ENCODE measurements at places on chromosomes 7 and 10.
A peak's percentile ranks its signal among the peaks of the same experiment; 100 is the strongest.

DNA sequence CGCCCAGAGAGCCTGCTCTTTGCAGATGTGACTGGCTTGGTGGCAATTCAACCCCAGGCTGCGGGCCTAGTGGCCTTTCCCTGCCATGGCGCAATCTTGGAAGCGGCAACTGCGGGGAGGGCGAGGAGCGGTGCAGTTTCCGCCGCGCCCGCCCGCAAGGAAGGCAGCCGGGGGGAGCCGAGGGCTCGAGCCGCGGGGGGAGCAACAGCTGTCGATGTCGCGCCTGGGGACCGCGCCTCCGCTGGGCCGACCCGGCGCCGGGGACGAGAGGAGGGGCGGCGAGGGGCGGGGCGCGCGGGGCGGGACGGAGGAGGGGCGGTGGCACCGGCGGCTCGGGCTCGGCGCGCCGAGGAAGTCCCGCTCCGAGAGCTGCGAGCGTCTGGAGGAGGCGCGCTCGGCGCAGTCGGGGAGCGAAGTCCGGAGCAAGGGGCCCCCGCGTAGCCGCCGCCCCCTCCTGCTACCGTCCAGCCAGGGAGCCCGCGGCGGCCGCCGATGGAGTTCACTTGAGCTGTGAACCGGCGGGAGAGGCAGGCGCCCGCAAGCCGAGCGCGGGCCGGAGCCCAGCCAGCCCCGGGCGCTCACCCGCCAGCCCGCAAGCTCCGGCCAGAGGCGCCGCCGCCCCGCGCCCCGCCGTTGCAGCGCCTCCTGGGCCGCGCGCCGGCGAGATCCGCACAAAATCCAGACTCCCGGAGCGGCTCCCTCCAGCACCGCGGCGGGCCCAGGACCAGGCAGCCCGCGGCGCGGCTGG is 438.1 kb upstream of the GALNT17 start:
- DNase-seq: peak; percentile 82

DNA sequence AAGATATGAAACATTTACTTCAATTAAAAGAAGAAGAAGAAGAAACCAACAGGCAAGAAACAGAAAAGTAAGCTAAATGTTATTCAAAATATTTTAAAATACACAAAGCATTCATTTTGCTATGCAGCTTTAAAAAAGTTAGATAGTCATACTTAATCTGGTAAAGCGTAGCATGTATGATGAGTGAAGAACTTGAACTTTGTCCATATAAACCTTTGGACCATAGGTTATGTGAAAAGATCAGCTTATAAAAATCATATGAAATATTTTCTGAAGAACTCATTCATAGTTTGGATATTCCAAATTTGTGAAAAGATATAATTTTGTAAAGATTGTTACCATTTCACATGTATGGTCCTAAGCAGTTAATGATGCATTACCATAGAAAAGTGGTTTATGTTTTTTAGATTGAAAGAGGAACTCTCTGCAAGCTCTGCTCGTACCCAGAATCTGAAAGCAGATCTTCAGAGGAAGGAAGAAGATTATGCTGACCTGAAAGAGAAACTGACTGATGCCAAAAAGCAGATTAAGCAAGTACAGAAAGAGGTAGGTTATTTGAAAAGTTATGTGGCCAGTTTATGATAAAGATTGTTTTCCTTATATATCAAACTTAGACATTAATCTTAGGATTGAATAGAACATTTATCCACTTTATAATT is 37.3 kb downstream of the KIF20B start:
- DNase-seq: peak; percentile 48

GRCh38 chr7:36599645-36600313 is 124.5 kb downstream of the AOAH start:
- DNase-seq: no peak

- peak; percentile 21 for DNase-seq
These were observed 527 bp downstream of the HOXA1 start for GRCh38 chr7:27095050-27095896.

DNA sequence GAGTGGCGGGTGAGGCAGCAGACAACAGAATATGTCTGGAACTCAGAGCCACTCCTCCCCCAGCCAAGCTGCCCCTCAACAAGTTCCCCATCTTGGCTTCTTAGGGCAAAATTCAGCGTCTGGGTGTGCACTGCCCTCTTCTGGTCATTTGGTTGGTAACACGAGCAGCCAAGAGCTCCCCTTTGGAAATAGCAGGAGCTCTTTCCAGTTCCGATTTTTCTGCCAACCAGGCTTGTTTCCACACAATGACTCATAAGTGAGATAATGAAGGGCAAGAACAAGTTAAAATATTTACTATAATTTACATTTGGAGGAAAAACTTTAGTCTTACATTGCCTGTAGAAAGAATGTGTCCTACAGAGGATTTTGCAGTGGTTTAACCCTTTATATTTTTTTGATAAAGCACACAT is 70.5 kb downstream of the ADCYAP1R1 start:
- DNase-seq: peak; percentile 90

- peak; percentile 16 for DNase-seq
These were observed 37.4 kb downstream of the LRRC72 start for GRCh38 chr7:16564023-16564380.

- no peak for DNase-seq
These were observed 733.2 kb downstream of the GATA3 start for GRCh38 chr10:8787649-8788048.

GRCh38 chr7:88300401-88300945 is 6.2 kb downstream of the STEAP4 start:
- no peak for DNase-seq

- no peak for DNase-seq
These were observed 18.7 kb downstream of the TACR2 start for GRCh38 chr10:69397972-69398371.

DNA sequence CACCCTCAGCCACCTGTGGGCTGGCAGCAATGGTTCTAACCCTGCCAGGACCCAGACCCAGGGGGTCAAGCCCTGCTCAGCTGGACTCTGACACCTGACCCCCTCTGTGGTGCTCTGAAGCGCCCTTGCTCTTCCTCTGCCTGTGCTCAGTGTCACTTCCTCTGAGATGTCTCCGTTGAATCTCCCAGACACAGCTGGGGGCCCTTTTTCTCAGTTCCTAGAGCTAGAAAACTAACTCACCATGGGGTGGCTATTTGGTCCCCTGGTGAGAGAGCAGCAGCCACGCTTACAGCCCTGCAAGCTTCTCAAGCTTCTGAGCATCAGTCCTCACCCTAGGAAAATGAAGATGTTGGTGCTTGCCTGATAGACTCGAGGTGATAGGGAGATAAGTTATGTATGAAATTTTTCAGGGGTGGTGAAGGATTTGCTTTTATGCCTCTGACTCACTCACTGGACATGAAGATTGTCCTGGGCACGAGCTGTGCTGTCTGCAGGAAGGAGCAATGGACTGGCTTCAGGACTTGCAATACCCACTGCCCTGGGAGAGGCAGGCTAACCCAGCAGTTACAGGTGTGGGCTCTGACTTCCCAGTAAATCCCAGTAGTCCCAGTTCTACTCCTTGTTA is 29.6 kb downstream of the COL13A1 start:
- peak; percentile 18 for DNase-seq

DNA sequence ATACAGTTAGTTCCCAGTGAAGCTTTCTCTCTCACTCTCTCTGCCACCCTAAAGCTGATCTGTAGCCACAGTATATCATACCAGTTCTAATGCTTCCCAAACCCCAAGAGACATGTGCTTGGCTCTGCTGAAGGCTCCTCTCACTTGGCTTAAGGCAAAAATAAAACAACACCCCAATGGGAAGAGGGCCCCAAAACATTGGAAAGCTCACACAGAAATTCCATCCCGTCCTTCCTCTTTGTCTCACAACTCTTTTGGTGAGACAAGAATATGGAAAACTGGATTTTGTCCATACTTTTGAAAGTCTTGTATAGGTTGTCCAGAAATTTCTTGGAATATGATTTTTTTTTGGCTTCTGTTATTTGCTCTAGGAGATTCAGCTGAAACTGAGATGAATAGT is 56.1 kb upstream of the WNT16 start:
- no peak for DNase-seq

DNA sequence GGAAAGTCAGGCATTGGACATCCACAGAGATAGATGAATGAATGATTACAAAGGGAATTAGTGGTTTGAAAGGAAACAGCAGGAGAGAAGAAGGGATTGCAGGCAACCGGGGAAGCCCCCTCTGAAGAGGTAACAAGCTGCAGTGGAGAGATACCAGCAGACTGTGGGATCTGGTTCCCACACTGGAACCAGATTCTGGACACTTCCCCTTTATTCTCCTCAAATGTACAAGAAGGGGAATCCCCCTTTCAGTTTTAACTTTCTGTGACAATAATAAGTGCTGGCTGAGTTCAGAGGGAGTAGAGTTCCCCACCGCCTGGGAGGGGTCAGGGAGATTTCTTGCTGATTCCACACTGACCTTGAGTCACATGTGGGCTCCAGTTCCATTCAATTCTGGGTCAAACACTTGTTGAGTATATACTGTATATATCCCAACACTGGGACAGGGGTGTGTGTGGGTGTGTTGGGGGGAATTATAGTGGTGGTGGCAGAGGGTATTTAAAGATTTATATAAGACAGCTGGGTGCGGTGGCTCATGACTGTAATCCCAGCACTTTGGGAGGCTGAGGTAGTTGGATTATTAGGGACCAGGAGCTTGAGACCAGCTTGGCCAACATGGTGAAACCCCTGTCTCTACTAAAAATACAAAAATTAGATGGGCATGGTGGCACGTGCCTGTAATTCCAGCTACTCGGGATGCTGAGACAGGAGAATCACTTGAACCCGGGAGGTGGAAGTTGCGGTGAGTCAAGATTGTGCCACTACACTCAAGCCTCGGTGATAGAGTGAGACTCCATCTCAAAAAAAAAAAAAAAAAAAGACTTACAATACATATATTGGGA is 16.5 kb upstream of the DDIT4 start:
- DNase-seq: peak; percentile 43

DNA sequence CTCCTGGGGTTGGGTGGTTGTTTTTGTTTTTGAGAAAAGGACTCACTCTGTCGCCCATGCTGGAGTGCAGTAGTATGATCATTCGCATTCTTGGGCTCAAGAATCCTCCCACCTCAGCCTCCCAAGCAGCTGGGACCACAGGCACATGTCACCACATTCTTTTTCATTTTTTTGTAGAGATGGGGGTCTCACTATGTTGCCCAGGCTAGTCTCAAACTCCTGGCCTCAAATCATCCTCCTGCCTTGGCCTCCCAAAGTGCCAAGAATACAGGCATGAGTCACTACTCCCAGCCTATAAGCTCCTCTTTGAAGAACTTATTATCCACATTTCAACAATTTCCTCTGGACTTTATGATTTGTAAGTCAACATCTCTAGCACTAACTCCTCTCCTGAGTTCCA is 102.7 kb downstream of the KMT2C start:
- DNase-seq: no peak

GRCh38 chr10:101214446-101215396 is 14.5 kb downstream of the LBX1 start:
- DNase-seq: peak; percentile 83

DNA sequence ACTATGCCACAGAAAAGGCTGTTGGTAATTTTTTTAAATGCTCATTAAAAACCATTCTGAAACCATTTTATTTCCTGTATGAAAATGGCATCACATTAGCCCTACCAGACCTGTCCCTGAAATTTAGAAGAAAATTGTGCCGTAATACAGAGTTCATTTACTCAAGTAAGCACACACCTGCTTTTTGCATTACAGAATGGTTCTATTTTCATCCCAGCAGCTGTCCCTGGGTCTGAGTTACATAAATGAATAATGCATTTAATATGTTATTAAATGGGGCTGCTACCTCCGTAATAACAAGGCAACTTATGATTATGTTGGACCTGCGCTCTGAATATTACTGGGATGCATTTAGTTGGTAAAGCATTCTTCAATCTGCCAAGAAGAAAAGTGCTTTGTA is 508.9 kb downstream of the SORCS1 start:
- no peak for DNase-seq
